Mesenteric fat pad (tissue), 1 donor: ENCODE measurements at places on chromosomes 1 and 21. TPM values are rescaled to one million over a fixed set of nuclear protein-coding genes. Genes with fewer than 3 reads are reported as not detected.
A peak's percentile ranks its signal among the peaks of the same experiment; 100 is the strongest.

NHLH1 gene
- total RNA-seq = 0.42 TPM

SCAMP3 gene
- 69.7 TPM for total RNA-seq

CA6 gene
- total RNA-seq = not detected

- no peak for DNase-seq
These were observed 14.0 kb upstream of the CTRC start for GRCh38 chr1:15424146-15424667.

- DNase-seq = no peak
These were observed 23.6 kb upstream of the DUSP10 start for GRCh38 chr1:221765527-221765926.

- no peak for DNase-seq
These were observed 60.8 kb downstream of the MEF2D start for GRCh38 chr1:156439777-156440183.

DNA sequence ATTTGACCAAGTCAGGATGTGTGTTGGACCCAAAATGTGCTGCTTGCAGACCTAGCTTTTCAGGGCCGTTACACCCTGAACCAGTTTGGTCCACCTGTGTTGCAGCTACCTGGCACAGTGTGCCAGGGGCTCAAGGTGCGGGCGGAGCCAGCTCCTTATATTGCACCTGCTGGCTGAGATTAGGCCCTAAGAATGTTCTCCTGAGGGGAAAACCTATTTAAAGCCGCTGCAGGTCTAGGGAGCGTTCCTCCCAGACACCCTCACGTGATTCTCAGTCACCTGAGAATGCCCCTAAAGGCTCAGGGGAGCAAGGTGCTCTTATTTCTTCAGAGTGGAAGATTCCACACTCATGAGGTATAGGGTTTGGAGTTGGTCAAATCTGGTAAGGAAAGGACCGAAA is 12.0 kb downstream of the GSTM3 start:
- DNase-seq = no peak

PTGFR gene
- 0.84 TPM for total RNA-seq

- DNase-seq = no peak
These were observed 40.8 kb downstream of the AZIN2 start for GRCh38 chr1:33121728-33122127.

- DNase-seq = no peak
These were observed 5.1 kb upstream of the CSRP1 start for GRCh38 chr1:201511941-201512539.

- DNase-seq = no peak
These were observed 5.4 kb downstream of the DISP1 start for GRCh38 chr1:222820171-222820712.

HSPB7 gene
- 342 TPM for total RNA-seq

DNA sequence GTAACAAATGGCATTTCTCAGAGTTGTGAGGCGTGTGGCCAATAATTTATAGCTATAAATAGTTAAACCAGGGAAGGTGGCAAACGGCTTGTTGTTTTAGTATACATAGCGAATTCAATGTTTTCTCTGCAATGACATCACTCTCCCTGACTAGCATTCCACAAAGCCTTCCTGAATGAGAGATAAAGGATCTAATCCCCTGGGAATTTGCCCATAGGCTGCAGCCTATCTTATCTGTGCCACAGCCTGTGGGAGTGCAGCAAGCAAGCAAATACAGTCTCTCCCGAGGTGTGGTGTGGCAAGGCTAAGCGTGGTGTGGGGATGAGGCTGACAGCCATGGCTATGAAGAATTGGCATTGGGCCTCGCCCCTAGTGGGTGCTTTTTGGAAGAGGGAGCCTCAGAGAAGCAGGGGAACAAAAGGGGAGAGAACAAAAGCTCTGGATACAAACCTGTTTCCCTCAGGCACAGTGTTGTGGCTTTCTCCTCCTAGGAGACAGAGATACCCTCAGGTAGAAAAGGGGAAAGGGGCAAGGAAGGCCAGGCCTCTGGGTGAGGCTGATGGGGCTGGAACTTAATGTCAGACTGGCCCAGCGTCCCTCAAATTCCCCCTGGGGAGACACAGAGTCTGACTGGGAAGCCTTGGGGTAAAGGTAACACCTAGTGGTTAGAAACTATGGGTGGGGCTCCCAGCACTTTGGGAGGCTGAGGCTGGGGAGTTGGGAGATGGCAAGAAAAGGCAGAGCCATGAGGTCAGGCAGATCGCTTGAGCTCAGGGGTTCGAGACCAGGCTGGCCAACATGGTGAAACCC is 8.9 kb downstream of the TAGLN2 start:
- DNase-seq = no peak

DNA sequence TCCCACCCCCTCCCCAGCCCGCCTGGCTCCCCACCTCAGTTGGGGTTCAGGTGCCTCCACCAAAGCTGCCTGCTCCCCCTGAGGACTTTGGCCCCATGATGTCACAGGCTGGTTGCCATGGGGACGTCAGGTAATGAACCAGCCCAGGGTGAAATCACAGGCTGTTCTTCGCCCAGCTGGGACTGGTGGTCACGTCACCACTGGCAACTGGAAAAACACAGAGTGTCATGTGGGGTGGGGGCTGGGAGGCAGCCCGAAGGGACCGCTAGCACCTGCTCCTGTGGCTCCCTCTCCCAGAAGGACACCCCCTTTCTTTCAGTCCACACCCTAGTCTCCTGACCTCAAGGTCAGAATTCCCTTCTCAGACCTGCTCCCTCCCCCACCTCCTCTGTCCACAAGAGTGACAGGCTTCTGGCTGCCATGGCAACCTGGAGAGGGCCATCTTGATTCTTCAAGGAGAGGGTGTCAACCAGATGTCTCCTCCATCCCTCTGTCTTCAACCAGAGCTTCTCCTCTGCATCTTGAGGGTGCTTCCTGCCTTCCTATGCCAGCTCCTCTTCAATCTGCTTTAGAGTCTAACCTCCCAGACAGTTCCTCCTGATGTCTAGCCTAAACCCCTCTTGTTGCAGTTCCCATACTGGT is 6.2 kb downstream of the FAM131C start:
- no peak for DNase-seq

- no peak for DNase-seq
These were observed 21.9 kb downstream of the LRRC8D start for GRCh38 chr1:89842567-89843272.

IL12RB2 gene
- 3.4 TPM for total RNA-seq

GRCh38 chr1:246607462-246607861 is 41.2 kb downstream of the CNST start:
- DNase-seq = no peak

- peak; percentile 86 for DNase-seq
These were observed 22.0 kb downstream of the SLC37A1 start for GRCh38 chr21:42535602-42536171.

DNA sequence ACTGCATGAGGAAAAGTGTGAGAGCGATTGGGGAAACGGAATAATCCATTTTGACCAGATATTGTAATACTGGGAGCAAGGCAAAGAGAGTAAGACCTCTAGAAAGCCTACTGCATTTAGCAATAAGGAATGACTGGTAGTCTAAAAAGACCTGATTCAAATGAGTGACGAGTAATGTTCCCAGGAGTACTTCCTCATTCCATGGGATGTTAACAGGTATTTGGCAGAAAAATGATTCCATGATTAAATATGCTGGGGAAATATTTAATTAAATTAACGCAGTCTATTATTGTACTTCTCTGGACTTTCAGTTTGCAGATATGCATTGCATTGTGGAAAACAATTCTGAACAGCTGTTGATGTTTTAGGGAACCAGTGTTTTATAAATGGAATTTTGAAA is 105.5 kb downstream of the RPE65 start:
- no peak for DNase-seq

- no peak for DNase-seq
These were observed 17.6 kb downstream of the GPR137B start for GRCh38 chr1:236159704-236160539.

DNA sequence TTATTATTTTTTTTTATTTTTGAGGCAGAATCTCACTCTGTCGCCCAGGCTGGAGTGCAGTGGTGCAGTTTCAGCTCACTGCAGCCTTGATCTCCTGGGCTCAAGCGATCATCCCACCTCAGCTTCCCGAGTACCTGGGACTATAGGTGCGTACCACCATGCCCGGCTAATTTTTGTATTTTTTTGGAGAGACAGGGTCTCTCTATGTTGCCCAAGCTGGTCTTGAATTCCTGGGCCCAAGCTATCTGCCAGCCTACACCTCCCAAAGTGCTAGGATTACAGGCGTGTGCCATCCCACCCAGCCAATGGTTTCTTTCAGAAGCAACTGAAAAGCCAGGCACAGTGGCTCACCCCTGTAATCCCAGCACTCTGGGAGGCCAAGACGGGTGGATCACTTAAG is 2.3 kb downstream of the KRTCAP2 start:
- DNase-seq = peak; percentile 43
